NB4 (cell line): ENCODE measurements at places on chromosomes 5 and 9.

DNA sequence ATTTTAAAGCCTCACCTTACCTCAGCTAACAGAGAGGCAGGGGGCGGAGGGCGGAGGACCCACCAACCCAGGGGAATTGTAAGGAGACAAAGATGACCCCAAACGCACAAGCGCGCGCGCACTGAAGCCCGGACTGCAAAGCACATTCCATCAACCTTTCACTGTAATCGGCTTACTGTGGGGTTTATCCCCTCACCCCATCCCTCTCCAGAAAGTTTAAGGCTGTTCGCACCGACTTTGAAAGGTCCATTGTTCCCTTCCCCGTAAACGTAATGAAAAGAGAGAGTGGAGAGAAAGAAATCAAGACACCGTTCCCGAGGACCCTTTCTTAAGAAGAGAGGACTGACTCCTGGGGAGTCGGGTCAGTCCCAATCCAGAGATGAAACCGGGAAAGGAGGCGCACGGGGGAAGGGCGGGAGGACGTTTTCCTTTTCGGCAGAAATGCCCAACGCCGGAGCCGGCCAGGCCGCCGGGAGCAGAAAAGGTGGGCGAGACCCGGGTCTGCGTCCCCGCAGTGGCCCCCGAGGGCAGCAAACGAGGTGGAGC is 464 bp downstream of the CEMIP2 start:
- DNase-seq, result no peak

DNA sequence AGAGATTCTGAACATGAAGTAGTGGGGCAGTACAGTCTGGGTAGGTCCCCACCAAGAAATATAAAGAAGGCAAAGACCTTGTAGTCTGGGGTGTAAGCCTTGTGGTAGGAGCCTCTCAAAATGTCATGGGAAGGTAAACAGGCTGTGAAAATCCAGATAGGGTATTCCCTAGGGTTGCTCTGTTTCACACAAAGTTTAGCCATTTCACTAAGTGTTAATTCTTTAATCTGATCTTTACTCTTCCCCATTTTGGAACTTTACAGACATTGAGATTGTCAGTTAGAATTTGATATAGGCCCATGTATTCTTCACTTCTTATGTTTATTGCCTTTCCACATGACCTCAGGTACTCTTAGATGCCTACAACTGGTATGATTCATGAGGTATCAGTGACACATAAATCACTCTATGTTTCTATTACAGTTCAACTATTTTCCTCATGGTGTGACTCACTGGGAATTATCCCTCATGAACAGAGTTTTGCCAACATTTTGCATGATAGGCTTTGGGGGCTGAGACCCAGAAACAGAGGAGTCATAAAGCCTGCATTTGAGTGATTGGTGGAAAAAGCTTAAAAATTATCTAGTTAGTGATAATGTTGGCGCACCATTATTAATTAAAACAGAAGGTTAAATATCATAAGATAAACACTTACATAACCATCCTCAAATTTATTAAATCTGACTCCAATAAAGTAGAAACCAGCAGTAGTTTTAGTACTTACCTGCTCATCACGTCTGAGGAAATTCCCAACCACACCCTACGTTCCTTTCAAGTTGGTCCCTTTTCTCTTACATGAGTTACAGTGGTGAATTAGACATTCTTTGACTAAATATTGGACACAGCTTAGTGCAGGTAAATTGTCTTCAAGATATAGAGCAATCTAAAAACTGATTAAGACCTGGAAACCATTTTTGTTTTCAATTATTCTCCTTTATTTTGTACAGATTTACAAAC is 399.8 kb upstream of the MEF2C start:
- DNase-seq, result no peak

- DNase-seq, result no peak
Observed at GRCh38 chr5:72494623-72495124, 12.5 kb downstream of the ZNF366 start.

DNA sequence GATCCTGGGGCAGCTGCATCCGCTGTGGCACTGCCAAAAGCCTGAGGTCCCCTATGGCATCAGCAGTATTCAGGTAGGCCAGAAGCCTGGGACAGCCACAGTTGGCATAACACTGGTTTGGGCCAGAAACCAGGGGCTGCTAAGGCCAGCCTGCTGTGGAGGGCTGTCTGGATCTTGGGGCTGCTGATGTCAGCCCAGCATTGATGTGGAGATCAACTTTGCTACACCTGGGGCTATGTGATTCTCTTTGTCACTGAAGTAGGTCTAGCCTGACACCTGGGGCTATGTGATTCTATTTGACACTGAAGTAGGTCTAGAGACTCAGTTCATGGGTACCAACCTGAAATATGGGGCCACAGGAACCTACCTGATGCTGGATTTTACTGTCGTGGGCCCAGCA is 411.5 kb downstream of the RASEF start:
- no peak for DNase-seq

DNA sequence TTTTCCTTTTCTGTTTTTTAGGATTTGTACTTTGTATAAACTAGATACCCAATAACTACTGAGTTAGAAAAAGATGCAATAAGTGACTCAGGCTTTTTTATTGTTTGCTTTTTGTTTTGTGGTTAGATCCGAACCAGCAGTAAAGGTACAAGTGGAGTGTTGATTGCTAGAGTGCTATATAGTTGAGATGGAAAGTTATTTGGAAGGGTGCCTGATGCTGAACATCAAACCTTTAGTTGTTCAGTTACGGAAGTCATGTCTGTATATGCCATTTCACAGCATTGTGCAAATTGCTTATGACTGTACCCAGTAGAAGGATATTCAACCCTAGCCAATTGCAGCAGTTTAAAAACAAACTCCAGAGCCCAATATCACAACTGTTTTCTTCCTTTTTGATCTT is 285.1 kb downstream of the MAT2B start:
- DNase-seq, result no peak

DNA sequence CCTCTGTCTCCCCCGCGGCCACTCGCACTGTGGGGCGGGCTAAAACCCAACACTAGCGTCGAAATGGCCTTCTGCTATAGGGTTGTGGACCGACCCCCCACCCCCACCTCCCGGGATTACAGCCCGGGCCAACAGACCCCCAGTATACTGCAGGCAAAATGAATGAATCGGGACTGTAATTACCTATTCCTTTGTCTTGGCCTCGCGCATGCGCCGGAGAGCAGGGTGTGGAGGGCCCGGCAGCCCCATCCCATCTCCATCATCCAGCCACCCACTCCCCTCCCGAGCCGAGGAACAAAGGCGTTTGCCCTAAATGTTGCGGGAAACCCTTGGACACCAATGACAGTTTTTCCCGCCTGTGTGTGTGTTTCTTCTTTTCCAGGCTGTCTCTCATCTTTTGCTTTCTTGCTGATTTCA is 1.6 kb downstream of the BASP1 start:
- DNase-seq, result no peak

GRCh38 chr9:86282979-86283535 is 719 bp upstream of the ISCA1 start:
- DNase-seq, result peak; percentile 88

- DNase-seq, result no peak
Observed at GRCh38 chr5:110630350-110630749, 96.1 kb downstream of the TMEM232 start.

DNA sequence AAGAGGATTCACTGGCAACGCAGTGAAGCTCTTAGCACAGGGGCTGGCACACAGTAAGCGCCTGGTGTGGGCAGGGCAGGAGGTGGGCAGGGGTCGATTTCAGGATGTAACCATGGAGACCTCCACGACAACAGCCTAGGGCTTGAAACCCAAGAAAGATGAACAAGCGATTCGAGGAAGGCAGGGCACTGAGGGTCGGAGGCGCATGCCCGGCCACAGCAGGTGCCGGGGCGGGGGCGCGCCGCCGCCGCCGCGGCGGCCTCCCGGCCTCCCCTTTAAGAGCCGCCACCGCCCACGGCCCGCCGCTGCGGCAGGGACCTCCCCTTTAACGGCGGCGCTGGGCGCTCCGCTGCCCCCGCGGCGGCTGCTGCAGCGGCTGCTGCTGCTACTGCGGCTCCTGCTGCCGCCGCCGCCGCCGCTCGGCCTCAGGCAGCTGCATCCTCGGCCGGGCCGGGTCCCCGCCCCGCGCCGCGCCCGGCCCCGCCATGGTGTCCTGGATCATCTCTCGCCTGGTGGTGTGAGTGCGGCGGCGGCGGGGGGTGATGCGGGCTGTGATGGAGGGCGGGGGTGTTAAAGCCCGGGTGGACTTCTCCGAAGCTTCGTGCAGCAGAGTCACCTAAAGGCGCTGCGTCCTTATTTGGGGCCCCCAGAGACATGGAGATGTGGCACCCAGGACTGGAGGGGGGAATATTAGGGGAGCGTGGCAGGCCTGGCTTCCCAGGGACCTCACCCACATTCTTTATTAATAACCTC is at the start of gene REEP2:
Gene REEP2, plus strand, starts transcription at position 334 of the 753 bp plus-strand sequence. Its CDS starts 152 bp downstream, at position 486.
- peak; percentile 78 for DNase-seq

GRCh38 chr9:106069241-106069640 is 374.9 kb downstream of the TMEM38B start:
- DNase-seq, result no peak

GRCh38 chr9:69637193-69637816 is 34.9 kb downstream of the APBA1 start:
- no peak for DNase-seq

DNA sequence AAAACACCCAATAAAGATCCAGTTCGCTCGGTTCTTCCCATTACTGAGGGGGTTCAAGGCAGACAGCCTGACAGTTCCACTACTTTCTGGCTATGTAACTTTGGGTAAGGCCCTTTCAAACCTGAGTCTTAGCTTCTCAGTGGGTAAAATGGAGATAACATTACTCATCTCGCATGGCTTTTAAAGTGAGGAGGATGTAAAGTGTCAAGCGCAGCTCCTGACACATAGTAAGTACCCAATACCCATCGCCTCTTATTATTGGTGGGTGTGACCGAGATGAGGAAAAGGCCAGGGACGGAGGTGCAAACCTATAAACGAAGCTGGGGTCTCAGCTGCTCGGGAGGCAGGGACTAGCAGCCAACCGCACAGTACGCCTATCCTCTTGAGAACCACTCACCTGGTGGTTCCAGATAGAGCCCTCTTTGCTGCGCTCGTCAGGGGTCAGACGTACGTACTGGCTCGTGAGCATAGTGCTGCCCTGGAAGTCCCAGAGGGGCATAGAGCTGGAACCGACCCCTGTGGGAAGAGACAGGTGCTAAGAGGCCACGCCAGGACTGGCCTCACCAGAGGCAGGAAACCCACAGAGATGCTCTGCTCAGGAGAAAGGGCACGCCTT is 584 bp downstream of the LMAN2 start:
- no peak for DNase-seq

- no peak for DNase-seq
Observed at GRCh38 chr5:12845549-12846159, 941.4 kb upstream of the CTNND2 start.

- DNase-seq, result no peak
Observed at GRCh38 chr9:133858771-133859170, 120.6 kb upstream of the SARDH start.

GRCh38 chr9:124590889-124591641 is 83.9 kb upstream of the NR5A1 start:
- DNase-seq, result peak; percentile 26

DNA sequence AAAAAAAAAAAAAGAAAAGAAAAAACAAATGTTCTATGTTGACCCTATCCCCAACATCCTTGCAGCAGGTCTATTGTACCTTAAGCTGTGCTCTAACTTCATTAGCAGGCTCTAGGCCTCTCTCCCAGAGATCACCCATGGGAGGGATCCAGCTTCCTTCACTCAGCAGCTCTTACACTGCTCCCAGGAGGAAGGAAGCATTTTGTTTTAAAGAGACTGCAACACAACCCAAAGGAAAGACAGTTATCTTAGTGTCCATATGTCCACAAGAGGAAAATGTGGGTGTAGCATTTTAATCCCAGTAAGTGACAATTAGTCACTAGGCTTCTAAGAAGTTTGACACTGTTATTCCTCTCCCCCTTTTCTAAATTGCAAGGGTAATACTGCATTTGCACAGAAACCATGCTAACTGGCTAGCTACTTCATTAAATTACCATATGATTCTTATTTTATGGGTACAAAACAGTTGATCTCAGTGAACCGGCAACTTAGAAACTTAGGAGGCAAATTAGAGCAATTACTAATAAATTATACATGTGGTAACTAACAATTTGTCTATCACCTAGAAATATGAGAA is 58.8 kb downstream of the MARCHF3 start:
- DNase-seq, result peak; percentile 66

- no peak for DNase-seq
Observed at GRCh38 chr9:81479573-81479972, 209.8 kb downstream of the TLE1 start.

- peak; percentile 14 for DNase-seq
Observed at GRCh38 chr5:68046445-68046844, 169.1 kb upstream of the PIK3R1 start.

DNA sequence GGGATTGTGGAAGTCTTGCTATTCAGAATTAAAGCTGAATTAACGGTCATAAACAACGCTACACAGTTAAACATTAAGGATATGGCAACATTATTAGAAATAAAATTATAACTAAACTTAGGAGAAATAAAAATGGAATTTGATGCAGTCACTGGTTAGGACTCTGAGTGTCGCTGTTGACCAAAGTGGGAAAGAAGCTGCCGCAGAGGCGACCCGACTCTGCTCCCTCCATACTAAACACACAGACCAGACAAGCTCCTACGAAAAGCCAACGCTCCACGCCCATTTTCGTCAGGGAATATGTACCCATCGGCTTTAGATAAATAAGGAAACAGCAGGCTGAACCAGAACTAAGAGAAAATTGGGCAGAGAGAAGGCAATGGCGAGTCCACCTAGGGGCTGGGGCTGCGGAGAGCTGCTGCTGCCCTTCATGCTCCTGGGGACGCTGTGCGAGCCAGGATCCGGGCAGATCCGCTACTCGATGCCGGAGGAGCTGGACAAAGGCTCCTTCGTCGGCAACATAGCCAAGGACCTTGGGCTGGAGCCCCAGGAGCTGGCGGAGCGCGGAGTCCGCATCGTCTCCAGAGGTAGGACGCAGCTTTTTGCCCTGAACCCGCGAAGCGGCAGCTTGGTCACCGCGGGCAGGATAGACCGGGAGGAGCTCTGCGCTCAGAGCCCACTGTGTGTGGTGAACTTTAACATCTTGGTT is at the start of gene PCDHGA5:
Gene PCDHGA5, plus strand, starts transcription at position 211 of the 709 bp plus-strand sequence. Its CDS starts 169 bp downstream, at position 380.
- DNase-seq, result no peak

DNA sequence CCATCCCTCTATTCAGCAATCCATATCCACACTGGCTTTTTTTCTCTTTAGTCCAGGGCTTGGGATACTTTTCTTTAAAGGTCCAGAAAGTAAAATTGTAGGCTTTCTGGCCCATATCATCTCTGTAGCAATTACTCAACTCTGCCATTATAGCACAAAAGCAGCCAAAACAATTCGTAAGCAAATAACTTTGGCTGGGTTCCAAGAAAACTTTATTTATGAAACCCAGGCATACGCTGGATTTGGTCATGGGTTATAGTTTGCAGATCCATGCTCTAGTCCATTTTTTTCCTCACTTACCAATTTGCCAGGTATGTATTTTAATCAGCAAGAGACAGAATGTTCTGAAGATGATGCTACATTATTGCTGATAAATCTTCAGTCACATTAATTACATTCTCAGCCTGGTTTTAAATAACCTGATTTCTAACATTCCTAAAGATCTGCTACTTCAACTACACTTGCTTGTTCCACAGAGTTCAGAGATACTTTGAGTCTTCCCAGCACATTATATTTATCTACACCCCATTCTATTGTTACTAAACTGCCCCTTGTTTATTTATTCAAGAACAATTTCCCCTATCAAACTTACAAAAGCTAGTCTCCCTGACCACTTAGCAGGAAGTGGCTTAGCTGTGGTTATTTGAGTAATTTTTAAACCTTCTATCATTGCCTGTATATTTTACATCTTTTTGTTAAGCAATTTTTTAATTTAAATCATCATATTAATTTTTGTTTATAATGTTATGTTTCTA is 161.0 kb downstream of the ISL1 start:
- DNase-seq, result no peak

- DNase-seq, result no peak
Observed at GRCh38 chr5:123819386-123819785, 307.4 kb downstream of the CSNK1G3 start.
